ENCODE measurements at places on chromosomes 6 and 20.
A peak's percentile ranks its signal among the peaks of the same experiment; 100 is the strongest.

DNA sequence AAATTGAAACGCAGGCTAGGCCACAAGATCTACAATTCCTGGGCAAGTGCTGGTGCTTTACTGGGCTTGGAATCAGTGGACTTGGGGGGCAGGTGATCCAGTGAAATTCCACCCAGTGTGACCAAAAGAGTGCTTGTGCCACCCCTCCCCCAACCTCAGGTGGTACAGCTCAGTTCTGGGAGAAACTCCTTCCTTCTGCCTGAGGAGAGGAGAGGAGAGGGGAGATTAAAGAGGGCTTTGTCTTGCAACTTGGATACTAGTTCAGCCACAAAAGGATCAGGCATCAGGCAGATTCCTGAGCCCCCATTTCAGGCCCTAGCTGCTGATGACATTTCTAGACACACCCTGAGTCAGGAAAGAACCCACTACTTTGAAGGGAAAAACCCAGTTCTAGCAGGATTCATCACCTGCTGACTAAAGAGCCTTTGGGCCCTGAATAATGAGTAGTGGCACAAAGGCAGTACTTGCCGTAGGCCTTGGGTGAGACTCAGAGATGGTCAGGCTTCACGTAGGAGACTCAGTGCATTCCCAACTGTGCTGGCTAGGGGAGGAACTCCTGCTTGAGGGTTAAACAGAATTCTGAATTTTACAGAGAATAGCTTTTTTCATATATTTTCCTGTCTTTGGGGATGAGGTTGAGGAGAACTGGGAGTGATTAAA is 446.7 kb downstream of the BMP2 start:
- DNase-seq = no peak

DNA sequence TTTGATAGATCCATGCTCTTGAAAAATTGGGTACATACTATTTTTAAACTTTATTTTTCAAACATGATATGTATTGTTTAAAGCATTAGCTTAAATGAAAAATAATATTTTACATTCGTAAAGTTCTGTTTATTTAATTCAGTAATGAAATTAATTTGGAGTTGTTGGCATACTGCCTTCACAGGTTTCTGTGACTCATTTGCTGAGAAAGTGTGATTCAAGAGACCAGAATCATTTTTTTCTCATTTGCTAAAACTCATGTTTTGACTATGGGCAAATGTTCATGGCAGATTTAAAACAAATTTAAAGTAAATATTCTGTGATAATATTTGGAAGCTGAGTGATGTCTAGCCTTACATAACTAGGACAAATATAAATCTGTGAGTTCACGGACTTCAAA is 230.4 kb downstream of the BCKDHB start:
- DNase-seq = no peak

- no peak for DNase-seq
Measured at GRCh38 chr20:2416541-2417212, 36.0 kb downstream of the TGM6 start.

DNA sequence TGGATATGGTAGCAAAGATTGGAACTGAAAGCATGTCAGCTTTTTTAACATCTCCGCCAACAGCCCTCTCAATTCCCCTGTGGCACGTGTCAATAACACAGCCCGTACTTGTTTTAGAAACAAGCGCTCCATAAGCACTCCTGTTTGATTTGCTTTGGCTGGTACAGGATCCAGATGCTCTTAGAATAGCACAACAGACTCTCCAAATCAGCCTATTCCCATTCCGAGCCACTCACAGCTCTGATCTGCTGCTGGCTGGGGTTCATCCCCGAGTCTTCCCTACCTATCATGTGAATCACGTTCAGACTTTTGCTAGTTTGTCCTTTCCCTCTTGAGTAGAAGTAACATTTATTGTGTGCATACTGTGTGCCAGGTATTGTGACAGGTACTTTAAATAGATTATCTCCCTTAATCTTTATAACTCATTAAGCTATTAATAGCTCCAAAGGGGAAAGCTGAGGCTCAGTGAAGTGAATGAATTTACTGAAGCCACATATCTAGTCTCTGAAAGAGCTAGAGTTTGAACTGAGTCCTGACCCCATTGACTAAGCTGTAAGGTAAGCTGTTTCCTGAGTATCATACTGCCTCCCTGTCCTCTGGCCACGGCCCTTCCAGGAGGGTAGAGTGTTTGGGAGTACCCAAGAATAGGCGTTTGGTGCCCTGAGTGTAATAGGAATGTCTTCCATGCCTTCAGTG is 46.7 kb downstream of the RALY start:
- no peak for DNase-seq

DNA sequence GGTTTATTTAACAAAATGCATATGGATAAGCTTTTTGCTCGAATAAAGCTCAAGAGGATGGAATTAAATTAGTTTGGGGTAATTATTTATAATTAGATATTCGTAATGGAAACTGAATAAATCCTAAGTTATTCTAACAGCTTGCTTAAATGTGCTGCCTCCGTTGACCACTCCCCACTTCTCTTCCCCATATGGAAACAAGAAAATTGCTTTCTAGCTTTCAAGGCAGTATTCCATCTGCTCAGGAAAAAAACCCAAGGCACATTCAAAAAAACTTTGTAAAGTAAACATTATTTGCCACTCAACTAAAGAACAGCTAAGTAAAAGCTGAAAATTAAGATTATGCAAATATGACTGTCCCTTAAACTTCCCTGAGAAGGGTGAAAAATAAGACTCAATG is 369.2 kb downstream of the HAO1 start:
- DNase-seq = no peak

GRCh38 chr6:36018339-36018738 is 6.1 kb downstream of the SLC26A8 start:
- DNase-seq = no peak

- DNase-seq = no peak
Measured at GRCh38 chr6:44073612-44074438, 53.4 kb downstream of the MRPL14 start.

GRCh38 chr20:17430125-17430950 is 100.8 kb downstream of the BFSP1 start:
- DNase-seq = peak; percentile 66

- no peak for DNase-seq
Measured at GRCh38 chr6:29232725-29233124, 62.0 kb downstream of the OR2J2 start.

- DNase-seq = no peak
Measured at GRCh38 chr6:88124925-88125557, 41.1 kb downstream of the CNR1 start.

- DNase-seq = no peak
Measured at GRCh38 chr20:57481281-57481711, 43.6 kb downstream of the CTCFL start.

DNA sequence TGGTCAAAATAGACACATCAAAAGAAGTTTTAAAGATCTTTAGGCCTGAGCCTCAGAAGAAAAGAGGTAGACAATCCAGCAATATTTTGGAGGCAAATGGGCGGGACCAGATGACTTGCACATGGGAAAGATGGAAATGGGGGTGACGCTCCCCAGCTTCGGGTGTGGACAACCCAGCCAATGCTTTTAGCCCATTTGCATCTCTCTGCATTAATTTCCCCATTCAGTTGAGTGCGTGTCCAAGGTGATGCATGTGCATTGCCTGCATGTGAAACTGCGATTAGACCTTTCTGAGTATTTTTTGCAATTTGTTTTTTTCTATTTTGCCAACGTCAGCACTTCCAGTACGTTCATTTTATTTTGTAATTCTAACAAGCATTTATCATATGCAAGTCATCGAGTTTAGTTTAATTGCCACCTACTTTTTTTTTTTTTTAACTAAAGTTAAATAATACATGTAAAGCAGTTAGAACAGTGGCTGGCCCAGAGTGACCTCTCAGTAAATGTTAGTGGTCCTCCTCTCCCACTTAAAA is 24.2 kb downstream of the PDRG1 start:
- peak; percentile 55 for DNase-seq

DNA sequence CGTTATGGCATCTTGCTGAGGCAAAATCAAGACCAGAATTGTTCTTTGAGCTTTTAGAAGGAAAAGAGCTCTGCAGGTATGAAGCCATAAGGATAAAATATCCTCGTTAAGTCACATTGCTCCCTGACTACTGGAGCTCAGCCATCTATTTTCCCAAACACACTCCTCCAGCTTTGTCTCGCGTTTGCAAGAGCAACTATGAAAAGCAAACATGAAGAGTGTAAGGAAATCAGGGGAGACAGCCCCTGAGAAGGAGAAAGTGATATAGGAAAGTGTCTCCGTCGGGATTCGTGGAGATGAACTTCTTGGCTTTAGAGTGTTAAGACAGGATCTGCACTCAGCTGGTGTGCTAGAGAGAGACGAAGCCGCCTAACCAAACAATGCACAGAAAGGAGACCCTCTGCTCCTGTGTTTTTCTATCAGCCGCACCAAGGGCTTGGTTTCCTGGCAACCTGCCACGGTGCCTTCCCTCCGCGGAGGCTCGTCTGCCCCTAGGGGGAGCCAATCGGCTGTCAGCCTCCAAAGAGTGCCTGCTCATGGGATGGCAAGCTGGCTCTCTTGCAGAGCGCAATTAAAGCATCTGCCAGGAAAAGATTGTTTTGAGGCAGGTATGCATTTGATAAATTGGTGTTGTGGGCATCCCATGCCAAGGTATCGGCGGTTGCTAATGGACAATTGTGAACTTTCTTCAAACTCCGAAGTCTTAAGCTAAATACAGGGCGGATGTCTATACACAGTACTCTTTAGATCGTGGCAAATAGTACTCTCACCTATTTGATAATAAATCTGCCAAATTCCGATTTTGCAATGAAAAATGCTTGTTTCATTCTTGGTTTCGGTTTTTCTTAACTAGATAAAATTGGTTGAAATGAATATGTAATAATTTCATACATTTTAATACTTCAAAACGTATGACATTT is 603.2 kb downstream of the RNF144B start:
- no peak for DNase-seq

Measured in NCI-H774 (cell line).